ENCODE measurements at places on chromosomes 4 and X. TPM values are rescaled to one million over a fixed set of nuclear protein-coding genes. Genes with fewer than 3 reads are reported as not detected.

OPHN1 gene
- total RNA-seq: 13.1 TPM

RADX gene
- 7.6 TPM for total RNA-seq

ADH1A gene
- total RNA-seq: not detected

ZNF630 gene
- 0.97 TPM for total RNA-seq

CXorf58 gene
- not detected for total RNA-seq

SOWAHD gene
- total RNA-seq: 0.09 TPM

EFHC2 gene
- total RNA-seq: 0.23 TPM

P2RY4 gene
- total RNA-seq: not detected

FGF5 gene
- total RNA-seq: 33.6 TPM

TACC3 gene
- 1.8 TPM for total RNA-seq

RASSF6 gene
- 0.05 TPM for total RNA-seq

S100G gene
- total RNA-seq: not detected

CXCL6 gene
- 47.2 TPM for total RNA-seq

KCTD8 gene
- not detected for total RNA-seq

FGFRL1 gene
- 41.7 TPM for total RNA-seq

TMPRSS11B gene
- total RNA-seq: not detected

RBMXL3 gene
- total RNA-seq: not detected

SPOCK3 gene
- 1.4 TPM for total RNA-seq

SSX3 gene
- total RNA-seq: not detected

DUSP21 gene
- not detected for total RNA-seq

NSG1 gene
- 1.2 TPM for total RNA-seq

NHSL2 gene
- 1.5 TPM for total RNA-seq

AKAP14 gene
- not detected for total RNA-seq

Measured in smooth muscle cell of the umbilical artery (primary cell).